Mesothelial cell of epicardium (in vitro differentiated cells): ENCODE measurements at places on chromosomes 13 and 19.

- DNase-seq = no peak
Observed at GRCh38 chr19:6590827-6591319, at the start of gene CD70. Gene CD70 (minus strand): TSS chr19:6591150. CDS start chr19:6591002, 148 bp downstream.

DNA sequence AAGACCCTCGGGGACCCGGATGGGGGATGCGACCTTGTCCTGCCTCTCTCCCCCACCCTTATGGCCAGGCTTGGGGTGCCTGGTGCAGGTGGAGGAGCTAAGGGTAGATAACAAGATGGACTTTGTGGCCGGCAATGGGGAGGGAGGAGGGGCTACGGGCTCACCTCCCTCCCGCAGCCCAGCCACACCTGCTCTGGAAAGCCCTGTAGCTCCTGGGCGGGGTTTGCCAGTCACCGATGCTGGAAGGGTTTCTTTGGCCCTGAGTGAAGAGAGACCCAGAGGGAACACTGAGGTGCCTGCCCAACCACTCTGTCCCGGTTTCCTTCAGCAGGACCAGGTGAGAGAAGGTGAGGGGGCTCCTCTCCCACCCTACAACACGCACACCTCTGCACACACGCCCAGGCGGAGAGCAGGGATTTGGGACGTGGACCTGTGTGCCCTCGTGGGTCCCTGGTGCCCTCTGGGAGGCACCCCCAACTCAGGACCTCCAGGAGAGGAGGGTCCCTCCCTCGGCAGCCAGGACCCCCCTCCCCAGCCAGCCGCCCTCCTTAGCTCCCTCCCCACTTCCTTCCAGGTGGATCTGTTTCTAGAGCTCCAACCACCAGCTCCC, at the start of gene FUT2:
Gene FUT2 (plus strand): TSS at position 229 of the 610 bp plus-strand sequence. CDS start 6,986 bp downstream, outside the sequence.
- DNase-seq = no peak

- DNase-seq = no peak
Observed at GRCh38 chr13:67094952-67095351, 135.2 kb downstream of the PCDH9 start.

- no peak for DNase-seq
Observed at GRCh38 chr13:23899555-23899954, 2.3 kb upstream of the C1QTNF9B start.

DNA sequence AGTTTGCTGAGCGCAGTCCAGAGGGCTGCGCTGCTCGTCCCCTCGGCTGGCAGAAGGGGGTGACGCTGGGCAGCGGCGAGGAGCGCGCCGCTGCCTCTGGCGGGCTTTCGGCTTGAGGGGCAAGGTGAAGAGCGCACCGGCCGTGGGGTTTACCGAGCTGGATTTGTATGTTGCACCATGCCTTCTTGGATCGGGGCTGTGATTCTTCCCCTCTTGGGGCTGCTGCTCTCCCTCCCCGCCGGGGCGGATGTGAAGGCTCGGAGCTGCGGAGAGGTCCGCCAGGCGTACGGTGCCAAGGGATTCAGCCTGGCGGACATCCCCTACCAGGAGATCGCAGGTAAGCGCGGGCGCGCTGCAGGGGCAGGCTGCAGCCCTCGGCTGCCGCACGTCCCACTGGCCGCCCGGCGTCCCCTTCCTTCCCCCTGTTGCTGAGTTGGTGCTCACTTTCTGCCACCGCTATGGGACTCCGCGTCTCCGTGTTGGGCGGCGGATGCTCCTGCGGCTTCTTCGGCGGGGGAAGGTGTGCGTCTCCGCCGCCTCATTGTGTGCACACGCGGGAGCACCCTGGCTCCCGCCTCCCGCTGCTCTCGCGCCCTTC, 772 bp downstream of the GPC6 start:
- DNase-seq = no peak

- no peak for DNase-seq
Observed at GRCh38 chr19:3785451-3785937, 687 bp downstream of the MATK start.

- DNase-seq = no peak
Observed at GRCh38 chr13:40399756-40400155, 266.7 kb downstream of the FOXO1 start.

- no peak for DNase-seq
Observed at GRCh38 chr13:24680921-24681604, 855 bp downstream of the ATP12A start.

- DNase-seq = no peak
Observed at GRCh38 chr13:88622362-88622973, 951.3 kb downstream of the SLITRK5 start.

- no peak for DNase-seq
Observed at GRCh38 chr19:51760697-51761356, at the start of gene FPR2. Gene FPR2 (plus strand): TSS chr19:51761180. CDS start chr19:51768659, 7,479 bp downstream.

DNA sequence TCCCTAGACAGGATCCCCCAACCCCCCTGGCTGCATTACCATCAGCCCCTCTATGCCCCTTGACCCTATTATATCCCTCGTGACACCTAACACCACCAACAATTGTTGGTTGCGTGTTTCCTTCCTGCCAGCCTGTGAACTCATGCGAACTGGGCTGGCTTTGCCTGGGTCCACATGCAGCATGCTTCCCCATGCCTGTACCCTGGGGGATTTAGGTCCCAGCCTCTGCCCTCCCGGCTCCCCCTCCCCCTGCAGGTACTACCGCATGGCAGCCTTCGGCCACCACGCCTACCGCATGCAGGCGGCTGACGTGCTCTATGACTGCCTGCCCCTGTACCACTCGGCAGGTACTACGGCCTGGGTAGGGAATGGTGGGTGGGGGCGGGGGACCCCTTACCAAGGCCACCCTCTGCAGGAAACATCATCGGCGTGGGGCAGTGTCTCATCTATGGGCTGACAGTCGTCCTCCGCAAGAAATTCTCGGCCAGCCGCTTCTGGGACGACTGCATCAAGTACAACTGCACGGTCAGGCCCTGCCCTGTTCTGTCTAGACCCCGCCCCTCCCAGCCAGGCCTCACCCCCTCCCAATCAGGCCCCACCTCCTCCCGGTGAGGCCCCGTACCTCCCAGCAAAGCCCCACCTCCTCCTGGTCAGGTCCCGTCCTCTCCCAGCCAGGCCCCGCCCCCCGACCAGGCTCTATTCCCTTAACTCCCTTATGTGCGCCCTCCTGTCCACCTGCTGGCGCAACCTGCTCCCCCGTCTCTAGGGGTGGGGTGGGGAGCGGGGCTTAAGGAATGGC, 18.5 kb downstream of the SLC27A1 start:
- DNase-seq = peak; percentile 80

GRCh38 chr13:33205804-33206221, 79.7 kb downstream of the STARD13 start:
- DNase-seq = no peak

DNA sequence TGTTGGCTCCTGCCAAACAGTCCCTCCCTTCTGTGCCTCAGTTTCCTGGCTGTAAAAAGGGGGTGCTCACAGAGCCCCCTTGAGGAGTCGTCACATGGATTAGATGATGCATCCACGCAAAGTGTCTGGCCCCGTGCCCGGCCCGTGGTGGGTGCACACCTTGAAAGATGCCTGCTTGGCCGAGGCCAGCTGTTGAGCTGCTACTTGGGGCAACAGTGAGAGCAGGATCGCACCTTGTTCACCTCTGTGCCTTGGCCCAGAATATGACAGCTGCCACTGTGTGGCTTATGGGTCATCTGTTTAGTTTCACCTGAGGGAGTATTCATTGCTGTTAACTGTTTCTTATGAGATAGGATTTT, 17.7 kb downstream of the CRTC1 start:
- DNase-seq = no peak

GRCh38 chr19:54481326-54481930, 8.3 kb upstream of the CDC42EP5 start:
- DNase-seq = peak; percentile 74

DNA sequence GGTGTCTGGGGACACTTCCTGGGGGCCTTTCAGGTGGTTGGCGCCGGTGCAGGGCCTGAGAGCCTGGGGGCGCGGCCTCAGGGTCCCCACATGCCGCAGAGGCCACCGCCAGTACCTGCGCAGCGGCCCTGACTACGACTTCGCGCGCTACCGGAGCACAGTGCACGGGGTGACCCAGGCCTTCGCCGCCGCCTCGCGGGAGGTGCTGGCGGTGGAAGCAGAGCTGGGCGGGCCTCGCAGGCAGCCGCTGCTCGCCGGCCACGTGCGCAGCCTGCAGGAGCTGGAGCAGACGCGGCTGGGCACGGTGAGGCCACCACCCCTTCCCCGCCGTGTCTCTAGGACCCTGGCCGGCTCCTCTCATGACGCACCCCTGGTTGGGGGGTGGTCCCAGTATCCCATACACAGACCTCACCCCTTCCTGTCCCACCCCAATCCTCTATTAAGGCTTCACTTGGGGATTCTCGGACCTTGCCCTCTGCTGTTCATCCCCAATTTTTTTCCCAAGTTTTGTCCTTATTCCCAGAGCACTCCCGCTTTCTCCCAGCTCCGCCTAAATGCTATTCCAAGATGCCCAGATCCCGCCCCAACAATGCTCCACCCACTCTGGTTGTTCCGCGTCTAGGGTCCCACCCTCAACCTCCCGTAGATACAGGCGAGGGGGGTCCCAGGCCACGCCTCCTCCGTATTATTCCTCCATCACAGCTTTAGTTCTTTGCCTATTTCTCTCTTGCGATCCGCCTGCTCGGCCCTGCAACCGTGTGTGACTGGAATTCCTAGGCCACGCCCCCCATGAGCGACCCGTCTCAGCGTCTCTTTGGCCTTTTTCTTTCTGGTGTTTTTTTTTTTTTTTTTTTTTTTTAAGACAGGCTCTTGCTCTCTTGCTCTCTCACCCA, 1.0 kb downstream of the REX1BD start:
- peak; percentile 50 for DNase-seq

DNA sequence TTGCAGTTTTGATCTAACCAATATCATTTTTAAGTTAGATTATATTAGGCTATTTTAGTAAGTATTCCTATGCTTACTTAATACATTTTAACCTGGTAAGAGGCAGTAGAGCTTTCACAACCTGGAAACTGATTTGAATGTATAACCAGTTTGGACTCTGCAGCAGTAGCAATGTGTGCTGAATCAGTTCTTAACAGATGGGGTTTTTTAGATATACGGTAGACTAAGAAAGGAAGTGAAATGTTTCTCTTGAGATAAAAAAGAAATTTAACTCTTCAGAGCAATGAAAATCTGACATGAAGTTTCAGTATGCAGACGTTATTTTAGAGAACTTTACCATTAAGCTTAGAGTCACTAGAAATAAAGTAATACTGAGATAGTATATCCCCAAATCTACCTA, 2.7 kb downstream of the NBEA start:
- DNase-seq = no peak

GRCh38 chr19:6113616-6114188, 3.4 kb upstream of the RFX2 start:
- no peak for DNase-seq

- no peak for DNase-seq
Observed at GRCh38 chr13:49561062-49561410, 24.3 kb downstream of the RCBTB1 start.

- no peak for DNase-seq
Observed at GRCh38 chr13:93309886-93310523, 83.4 kb downstream of the GPC6 start.

DNA sequence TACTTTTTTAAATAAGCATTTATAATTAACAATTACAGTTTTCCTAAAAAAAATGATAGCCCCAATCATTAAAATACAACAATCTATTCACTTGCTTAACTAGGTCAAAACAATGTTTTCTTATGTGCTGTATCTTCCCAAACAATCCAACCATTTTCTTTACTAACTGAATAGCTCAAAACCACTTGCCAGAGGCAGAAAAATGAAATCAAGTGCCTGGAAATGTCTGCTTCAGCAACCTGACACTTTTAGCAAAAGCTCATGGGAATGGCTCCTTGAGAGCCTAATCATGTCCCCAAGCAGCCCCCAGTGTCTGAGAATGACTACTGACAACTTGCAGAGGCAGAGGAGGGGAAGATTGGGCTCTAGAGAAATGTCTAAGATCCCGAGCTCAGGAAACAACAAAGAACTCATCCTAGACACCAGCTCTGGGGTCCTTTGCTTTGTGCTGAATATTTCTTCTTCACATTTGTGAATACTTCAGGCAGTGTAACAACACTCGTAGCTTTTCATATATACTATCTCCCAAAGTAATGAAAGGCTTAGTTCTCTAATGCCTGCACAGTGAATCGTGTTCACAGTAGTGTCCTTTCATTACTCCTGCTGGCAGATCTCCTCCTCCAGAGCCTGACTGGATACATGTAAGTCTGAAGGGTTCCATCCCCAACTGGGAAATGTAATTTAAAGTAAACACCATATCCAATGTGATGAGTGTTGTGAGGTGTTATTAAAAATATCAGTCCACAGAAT, 280.0 kb downstream of the LHFPL6 start:
- DNase-seq = no peak

- DNase-seq = no peak
Observed at GRCh38 chr19:19749908-19750841, 17.3 kb upstream of the ZNF14 start.

DNA sequence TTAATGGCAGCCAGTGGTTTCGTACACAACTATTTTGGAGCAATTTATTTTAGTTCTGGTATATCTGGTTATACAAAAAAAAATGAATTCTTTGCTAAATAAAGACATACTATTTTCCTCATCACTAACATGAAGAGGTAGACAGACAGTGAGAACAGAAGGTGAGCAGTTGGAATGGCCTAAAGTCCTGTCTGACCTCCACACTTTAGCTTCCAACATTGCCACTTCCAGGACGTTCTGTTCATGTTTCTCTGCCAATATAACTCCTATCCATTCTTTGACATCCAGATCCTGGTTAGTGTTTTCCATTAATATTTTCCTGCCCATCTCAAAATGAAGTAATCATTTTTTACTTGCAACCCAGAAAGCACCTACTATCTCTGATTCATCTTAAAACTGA, 112.9 kb upstream of the FRY start:
- no peak for DNase-seq

- DNase-seq = no peak
Observed at GRCh38 chr19:16435238-16435917, 36.4 kb downstream of the EPS15L1 start.

GRCh38 chr19:18202397-18202777, 1.5 kb downstream of the RAB3A start:
- DNase-seq = no peak

DNA sequence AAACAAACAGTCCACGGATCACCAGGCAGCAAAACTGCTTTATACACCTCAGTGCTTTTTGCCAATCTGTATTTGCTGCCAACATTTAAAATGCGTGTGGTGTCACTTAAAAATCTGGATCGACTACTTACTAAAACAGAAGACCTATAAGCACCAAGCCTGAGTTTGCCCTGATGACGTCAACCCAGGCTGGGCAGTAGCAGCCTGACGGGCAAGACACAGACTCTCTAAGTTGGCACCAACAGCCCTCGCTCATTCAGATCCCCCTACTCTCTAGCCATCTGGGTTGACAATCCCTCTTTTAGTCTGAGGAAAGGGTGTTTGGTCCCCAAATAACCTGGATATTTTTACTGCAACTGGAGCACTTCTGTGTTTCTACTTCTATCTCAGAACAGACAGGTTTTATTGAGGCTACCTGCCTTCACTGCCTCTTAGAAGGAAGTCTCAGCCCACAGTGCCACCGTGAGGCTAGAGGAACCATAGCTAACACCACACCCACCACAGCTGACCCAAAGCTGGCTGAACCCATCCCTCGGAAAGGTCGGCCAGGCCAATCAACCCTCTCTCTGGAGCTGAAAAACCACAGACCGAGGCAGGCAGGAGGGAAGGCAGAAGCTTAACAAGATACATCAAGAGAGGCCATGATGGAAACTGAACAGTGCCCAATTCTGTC, 6.9 kb downstream of the SUGP2 start:
- DNase-seq = no peak

GRCh38 chr19:15421721-15422260, 3.0 kb upstream of the AKAP8L start:
- no peak for DNase-seq

GRCh38 chr13:26254583-26255111, 718 bp downstream of the CDK8 start:
- DNase-seq = peak; percentile 66

GRCh38 chr13:101425623-101426022, 9.3 kb upstream of the NALCN start:
- no peak for DNase-seq
